Ovary (tissue), 10 donors: ENCODE measurements at places on chromosomes 13 and 19.

GRCh38 chr19:18349524-18350128, 9.2 kb downstream of the PGPEP1 start:
- DNase-seq: peak; percentile 72

DNA sequence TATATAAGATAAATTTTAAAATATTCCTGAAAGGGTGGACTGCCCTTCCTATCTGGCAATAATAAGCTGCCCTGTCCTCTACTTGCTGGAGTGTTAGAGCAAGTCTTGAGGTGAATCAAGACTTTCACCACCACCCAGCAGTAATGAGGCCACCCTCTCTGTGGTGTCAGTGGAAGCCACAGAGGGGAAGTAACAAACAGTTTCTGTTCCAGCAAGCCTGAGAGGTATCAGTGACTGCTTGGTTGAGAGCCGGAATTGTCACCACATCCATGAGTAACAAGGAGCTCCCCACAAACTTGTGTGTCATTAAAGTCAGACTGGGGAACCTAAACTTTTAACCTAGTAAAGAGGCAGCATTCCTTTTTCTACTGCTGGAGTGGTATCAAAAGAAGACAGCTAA, 532.7 kb upstream of the SPRY2 start:
- no peak for DNase-seq

DNA sequence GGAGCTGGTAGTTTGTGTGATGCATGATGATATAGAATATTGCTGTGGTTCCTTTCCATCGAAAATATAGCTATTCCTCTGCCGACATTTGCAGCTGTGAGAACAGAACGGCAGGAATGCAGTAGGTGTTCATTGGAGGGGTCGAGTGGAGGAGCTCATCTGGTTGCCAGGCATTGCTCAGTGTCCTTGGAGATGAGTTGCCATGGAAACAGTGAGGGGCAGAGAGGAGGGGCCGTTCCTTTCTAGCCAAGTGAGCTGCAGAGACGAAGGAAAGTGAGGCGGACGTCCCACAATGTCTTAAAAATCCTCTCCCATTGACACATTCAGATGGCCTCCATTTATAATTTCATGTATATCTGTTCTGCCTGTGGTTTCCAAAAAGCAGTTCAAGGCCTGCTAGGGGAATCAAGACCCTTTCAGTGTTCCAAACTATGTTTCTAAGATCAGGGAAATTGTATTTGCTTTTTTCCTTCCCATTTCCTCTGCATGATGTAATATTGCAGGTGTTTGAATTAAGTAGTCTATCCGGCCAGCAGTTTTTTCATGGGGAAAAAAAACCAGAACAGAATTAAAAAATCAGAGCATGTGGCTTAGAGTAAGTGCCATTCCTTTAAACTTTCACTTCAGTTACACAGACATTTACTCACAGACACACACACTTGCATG, 41.2 kb upstream of the ZNF835 start:
- peak; percentile 31 for DNase-seq

DNA sequence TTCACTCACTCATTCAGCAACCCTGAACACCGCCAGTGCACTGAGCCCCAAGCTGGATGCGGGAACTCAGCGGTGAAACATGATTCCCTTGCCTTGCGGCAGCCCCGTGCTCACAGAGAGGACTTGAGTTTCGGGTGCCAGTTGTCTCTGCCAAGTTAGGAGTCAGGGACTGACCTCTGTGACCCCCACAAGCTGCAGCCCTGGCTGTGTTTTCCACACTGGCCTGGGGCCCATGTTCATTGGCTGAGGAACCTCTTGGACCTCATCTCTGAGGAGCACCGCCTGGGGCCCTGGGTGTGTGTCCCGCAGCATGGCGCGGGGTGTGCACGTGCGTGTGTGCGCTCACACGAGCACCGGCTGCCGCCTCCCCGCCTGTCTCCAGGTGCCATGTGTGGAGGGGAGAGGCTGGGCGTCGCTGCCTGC, 31.0 kb downstream of the CAPN12 start:
- DNase-seq: peak; percentile 93

DNA sequence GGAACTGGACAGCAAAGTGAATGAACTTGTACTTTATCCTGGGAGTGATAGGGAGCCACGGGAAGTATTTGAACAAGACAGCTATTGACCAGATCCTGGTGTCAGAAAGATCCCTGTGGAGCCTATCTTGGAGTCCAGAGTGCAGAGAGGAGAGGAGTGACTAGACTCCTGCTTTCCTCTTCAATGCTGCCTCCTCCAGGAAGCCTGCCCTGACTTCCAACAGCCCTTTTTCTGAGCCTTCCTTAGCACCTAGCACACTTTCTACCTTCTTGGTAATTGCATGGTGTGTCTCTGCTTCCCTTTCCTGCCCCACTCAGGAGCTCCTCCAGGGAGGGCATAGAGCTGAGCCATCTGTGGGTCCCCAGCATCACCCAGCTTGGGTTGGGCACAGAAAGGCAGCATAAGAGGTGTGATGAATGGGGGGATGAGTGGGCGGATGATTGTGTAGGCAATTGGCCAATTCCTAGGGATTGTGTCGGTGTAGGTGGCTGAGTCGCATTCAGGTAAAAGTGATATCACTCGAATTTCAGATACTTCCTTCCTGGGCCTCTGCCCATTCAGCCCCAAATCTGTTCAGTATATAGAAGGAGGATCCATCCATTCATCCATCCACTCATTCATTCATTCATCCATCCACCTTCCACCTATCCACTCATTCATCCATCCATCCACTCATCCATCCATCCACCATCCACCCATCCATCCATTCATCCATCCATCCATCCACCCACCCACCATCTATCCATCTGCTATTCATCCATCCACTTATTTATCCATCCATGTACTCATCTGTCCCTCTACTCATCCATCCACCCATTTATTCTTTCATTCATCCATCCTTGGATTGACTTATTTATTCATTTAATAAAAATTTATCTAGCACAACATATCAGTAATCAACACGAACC, 26.9 kb downstream of the CYP4F22 start:
- DNase-seq: no peak

DNA sequence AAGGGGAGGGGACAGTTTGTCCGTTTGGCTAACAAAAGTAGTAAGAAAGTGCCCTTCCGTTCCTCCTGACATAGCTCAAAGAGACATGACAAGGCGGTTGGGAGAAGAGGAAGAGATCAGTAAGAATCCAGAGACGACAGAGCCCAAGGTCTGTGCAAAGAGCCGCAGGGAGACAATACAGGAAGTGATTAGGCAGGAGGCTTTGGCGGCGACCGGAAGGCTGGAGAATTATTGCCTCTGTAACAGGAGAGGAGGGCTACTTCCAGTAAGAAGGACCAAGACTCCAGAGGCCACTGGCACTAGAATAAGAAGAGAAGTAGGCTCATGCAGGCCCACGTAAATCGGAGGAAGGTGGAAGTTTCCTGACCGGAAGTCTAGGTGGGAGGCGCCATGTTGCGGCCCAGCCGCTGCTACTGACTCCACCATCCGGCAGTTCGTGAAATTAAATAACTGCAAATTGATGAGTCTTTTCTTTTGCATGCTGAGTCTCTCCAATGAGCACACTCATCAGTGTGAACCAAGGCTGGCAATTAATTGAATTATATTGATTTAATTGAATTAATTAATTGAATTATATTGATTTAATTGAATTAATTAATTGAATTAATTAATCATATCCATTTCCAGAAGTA, 9.9 kb downstream of the RFX2 start:
- DNase-seq: no peak

- no peak for DNase-seq
These were observed 35.9 kb downstream of the OXGR1 start for GRCh38 chr13:96958286-96958891.

DNA sequence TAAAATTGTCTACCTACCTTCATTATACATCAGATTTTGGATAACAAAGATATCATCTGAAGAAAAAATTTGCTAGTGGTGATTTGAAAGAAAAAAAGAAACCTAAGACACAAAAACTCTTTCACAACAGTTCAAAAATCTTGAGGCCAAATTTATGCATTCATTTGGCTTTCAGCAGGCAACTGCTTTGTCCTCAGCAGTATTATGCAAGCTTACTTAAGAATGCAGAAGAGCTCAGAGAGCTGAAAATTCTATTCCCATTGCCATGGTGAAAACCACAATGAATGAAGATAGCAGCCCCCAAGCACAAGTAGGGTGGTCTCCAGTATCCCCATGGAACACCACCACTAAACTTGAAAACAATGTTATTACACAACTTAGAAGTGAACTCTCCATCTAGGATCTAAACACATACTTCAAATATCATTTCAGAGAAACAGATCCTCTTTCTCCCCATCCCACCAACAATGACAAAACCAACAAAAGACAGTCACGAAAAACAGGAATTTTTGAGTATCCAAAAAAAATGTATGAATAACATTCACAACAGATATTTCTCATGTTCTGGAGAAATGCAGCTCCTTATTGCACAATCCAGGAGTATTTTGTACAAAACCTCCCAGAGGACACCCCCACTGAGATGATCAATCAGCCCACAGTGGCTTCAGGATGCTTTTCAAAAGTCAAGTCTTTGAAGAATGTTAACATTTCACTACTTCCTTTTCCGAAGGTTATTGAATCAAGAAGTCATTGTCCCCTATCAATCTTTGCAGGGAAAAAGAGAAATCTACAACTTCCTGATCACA, 192.7 kb downstream of the LHFPL6 start:
- DNase-seq: peak; percentile 25

DNA sequence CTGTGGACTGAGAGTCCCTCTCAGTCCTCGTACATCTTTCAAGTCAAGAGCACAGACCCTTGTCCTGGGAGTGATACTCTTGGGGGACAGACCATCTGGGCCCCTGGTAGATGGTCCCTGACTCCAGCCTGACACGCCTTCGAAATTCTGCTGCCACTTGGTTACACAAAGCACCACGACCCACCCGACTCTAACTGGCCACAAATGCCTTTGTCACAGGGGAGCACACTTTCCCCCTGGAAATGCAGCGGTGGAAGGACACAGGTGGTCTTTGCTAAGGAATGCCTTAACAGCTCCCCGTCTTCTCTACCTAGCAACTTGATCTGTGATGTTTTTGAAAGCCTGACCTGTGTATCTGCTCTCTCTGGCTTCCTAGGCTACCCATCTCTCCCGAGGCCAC, 13.8 kb upstream of the DHRS12 start:
- DNase-seq: no peak

DNA sequence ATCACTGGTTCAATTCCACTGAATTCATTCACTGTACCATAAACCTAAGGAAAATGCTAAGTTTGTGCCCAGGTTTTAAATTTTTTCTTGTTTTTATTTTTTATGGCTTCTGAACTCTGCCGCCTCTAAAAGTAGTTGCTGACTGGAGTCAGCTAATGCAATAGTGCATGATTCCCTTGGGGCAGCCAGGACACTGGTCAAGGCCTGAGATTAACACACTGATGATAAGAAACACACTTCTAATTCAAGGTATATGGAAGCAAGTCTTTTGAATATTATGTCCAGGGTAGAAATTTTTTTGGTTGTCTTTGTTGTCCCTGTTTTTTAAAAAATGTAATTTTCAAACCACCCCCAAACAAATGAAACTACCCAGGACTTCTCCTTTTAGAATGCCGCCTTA, 72.2 kb downstream of the CDADC1 start:
- DNase-seq: no peak

GRCh38 chr13:107886118-107886517, 329.2 kb downstream of the LIG4 start:
- DNase-seq: no peak

DNA sequence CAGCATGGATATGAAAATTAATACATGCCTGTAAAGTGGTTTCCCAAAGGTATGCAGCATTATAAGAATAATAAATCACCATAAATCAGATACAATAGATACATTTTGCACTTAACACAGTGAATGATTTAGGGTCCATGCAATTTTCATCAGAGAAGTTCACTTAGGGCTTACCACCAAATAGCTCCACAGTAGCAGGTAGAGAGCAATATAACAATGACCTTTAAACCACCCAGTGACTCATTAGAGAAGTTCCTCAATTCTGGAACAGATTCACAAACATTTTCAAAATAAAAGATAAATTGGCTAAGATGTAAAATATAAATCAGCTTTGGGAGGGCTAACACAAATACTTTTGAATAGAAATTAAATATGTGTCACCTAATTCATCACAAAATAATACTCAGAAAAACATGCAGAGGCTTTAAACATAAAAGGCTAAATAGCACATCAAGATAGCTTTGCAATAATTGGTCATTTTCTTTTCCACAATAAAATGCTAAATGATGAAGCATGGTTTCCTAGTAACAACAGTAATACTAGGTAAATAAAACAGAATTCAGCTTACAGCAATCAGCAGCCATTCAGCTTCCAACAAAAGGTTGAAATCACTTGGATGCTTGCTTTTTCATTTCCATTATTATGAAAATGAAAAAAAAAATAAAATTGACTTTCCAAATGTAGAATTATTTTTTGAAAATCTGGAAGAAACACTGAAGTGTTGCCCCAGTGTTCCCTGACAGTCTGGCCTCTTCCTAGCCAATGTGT, 84.3 kb upstream of the NBEA start:
- no peak for DNase-seq

- DNase-seq: no peak
These were observed 1.1 kb downstream of the TPT1 start for GRCh38 chr13:45339867-45340266.

- DNase-seq: no peak
These were observed 204.3 kb downstream of the DNAJC15 start for GRCh38 chr13:43227721-43228120.

DNA sequence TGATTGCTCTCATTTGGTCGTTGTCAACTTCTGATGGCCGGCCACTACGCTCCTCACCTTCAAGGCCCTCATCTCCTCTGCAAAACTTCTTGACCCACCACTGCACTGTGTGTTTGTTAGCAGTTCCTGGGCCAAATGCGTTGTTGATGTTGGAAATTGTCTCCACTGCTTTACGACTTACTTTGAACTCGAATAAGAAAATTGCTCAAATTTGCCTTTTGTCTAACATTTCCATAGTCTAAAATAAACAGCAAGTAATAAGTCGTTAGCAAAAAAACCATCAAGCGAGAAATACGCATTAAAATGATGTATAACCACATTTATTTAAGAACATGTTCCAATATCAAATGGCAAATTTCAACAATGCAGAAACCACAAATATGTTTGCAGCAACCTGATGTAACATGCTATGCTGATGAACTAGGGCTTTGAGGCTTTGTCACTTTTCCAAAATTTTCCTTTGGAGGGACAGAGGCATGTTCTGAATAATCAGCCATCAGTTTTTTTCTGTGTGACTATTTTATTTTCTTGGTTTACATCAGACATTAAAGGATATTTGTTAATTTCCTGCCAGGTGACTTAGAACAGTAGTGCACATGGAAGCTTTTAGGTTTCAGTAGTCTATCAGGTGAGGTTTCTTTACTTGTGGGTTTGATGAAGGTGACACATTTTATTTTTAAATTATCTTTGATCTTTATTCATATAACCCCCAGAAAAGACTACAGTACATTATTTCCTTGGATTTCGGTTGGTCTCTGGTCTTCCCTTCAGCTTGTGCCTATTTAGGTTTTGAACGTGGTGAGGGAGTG, 74.7 kb upstream of the TEX29 start:
- DNase-seq: no peak

DNA sequence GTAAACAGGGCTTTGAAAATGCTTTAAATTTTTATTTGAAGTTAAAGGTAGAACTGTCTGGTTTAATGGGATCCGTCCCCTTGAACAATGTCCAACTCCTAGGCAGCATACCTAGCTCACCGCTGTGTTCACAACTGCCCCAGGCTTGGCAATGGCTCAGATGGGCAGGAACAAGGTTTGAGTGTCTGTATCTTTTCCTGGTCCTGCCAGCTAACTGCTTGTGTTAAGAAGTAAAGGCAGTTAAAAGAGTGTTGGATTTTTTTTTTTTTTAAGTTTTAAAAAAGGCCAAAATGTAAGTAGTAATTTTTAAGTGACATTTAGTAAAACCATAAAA, 66.7 kb upstream of the FNDC3A start:
- DNase-seq: no peak
